PC-3 (cell line): ENCODE measurements at places on chromosomes 1 and 21. TPM values are rescaled to one million over a fixed set of nuclear protein-coding genes. Genes with fewer than 3 reads are reported as not detected.

Gene COL24A1
- 0.07 and 0.17 TPM in 2 replicates for total RNA-seq

Gene TSPAN1
- 33.3 and 33.7 TPM in 2 replicates for total RNA-seq

Gene GBP7
- total RNA-seq: 0.07 TPM in 1 of 2 replicates, not detected in the other

Gene PLA2G2F
- total RNA-seq: 0.18 TPM in 1 of 2 replicates, not detected in the other

Gene ACTL8
- total RNA-seq: not detected in 2 replicates

Gene ZMYND12
- total RNA-seq: not detected in 2 replicates

Gene FOXD3
- 0.17 TPM in 1 of 2 replicates, not detected in the other for total RNA-seq

- DNase-seq: no peak
Observed at GRCh38 chr1:38507563-38507962, 352.0 kb downstream of the RRAGC start.

DNA sequence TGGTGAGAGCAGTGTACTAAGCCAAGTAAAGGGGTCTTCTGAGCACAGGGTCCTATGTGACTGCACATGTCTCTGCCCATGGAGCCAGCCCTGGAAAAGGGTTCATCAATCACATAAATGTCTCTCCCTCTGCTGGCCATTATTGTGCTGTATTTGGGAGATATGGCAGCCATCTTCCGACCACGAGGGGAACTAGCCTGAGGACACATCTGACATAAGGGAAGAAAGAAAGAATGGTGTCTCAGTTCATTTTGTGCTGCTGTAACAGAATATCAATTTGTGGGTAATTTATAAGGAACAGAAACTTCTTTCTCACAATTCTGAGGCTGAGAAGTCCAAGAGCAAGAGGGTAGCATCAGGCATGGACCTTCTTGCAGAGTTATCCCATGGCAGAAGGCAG is 55.1 kb upstream of the GJA5 start:
- peak; percentile 15 for DNase-seq

- DNase-seq: peak; percentile 89
Observed at GRCh38 chr1:63873751-63874150, 99.9 kb downstream of the ROR1 start.

GRCh38 chr21:35394634-35395369 is 345.7 kb upstream of the RUNX1 start:
- DNase-seq: peak; percentile 63

DNA sequence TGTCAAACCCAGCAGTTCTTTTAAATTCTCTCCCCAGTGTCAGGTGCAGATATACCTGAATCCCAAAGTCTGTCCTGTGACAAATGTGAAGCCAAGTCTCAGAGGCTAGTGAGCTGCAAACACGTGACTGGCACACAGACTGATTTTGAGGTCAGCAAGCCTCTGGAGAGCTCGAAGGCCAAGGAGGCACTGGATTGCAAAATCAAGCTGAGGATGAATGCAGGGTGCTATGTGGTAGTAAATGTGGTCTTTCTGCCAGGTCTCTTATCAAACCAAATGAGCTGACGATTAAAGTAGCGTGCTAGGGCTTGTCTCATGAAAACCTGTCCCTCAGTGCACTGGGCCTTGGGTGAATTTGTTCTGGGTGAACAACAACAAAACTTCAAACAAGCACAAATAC is 20.6 kb downstream of the GPR3 start:
- DNase-seq: no peak

DNA sequence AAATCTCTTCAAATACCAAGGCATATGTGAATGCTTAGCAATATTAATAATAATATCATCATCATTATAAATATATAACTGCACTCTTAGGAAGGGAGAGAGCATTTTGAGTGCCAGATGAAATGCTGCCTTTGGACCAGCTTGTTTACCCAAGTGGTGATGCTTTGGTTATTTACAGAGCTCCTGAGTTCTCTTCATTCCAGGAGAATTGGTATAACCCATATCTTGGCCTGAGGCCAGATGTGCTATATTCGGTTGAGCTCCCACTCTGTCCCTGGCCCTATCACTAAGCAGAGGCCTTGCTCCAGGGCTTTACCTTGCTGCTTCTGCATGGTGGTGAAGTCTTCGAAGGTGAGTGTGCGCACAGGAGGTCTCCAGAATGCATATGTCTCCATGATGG is 89.4 kb downstream of the TBX15 start:
- peak; percentile 11 for DNase-seq

GRCh38 chr1:54537611-54538010 is 10.4 kb upstream of the ACOT11 start:
- DNase-seq: no peak

DNA sequence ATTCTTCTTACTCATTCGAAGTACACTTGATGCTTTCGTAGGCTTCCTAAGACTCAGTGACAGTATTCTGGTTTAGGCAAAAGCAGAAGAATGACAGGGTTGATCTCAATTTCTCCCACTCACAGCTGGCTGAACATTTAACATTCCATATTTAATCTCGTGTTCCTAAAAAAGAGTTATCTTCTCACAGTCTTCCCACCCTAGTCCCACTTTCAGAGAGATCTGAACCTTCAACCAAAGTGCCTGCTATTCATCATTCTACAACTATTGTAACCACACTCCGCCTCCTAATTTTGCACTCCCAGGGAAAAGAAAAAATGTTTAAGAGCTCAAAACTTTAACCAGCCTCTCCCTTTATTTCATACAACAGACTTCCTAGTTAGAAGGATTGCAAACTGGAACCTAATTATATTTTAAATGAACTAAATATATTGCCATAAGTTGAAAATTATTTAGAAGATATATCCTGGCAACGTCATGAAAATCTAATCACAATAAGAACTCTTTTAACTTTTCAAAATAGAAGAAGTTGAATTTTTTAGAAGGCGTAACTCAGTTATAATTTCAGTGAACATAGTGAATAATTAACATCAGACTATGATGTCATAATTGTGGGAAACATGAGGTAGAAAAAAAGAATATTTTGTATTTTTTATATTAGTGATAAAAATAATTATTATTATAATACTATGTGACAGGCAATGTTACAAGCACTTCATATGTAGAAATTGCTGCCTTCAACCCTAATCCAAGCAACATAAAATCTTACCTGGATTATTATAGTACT is 540.9 kb upstream of the ADGRL2 start:
- DNase-seq: no peak

DNA sequence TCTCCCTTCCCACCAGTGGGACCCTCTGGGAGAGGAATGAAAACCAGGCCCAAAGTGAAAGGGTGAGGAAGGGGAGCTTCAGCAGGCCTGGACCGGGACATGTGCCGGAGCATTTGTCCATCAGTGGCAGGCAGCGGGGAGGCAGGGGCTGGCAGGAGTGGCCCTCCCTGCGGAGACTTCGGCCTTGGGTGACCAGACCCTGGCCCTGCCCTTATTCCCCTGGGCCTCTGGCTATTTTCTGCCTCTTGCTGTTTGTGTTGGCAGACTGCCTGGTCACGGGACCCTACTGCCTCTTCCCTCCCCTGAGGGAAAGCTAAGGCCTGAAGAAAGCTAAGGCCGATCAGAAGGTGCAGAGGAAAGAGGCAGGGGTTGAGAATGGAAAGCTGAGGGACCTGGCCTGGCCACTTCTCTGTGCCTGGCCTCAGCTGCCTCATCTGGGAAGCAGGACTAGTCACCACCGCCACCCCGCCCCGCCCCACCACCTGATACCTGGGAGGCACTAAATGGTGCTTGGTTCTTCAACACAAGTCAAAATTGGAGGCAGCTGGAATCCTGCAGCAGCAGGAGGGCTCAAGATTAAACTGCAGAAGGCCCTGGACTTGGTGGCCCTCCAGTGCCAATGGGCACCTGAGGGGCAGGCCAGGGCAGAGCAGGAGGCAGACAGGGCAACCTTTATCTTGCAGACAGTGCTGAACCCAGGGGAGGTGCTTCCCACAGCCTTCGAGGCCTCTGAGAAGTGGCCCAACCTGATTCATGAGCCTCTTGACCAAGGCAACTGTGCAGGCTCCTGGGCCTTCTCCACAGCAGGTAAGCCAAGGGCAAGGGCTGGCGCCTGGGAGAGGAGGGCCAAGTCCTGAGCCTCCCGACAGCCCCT is 7.9 kb downstream of the TINAGL1 start:
- peak; percentile 35 for DNase-seq

DNA sequence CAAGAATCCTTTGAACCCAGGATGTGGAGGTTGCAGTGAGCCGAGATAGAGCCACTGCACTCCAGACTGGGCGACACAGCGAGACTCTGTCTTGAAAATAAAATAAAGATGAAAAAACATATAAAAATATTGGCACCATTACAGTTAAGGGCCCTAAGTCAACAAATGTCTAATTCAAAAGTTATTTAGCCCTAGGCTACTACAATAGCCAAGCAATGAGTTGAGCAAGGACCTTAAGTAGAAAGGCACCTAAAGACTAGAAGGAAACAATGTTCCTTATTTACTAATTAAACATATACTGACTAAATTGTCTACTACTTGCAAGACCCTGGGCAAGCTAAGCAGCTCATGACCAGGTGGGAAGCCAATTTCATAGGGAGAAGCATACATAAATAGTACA is 4.1 kb downstream of the PIK3R3 start:
- peak; percentile 89 for DNase-seq

GRCh38 chr1:206734499-206735142 is 36.0 kb upstream of the IL19 start:
- peak; percentile 81 for DNase-seq

DNA sequence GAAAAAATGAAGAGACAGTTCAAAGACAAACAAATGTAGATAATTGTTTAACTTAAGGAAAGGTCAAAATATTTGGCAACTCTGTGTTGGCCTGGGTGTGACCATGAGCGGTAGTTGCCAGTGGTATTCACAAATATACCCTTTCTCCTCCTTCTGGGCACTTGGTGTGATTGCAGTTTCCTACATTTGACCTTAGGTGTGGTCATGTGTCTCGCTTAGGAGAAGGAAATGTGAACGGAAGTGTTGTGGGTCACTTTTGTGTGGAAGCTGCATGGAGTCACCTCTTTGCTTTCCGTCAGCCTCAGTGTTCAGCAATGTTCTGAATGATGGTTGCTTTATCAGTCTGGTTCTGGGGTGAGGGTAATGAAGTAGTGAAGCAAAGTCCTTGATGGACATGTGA is 3.4 kb upstream of the PCSK9 start:
- DNase-seq: peak; percentile 13

DNA sequence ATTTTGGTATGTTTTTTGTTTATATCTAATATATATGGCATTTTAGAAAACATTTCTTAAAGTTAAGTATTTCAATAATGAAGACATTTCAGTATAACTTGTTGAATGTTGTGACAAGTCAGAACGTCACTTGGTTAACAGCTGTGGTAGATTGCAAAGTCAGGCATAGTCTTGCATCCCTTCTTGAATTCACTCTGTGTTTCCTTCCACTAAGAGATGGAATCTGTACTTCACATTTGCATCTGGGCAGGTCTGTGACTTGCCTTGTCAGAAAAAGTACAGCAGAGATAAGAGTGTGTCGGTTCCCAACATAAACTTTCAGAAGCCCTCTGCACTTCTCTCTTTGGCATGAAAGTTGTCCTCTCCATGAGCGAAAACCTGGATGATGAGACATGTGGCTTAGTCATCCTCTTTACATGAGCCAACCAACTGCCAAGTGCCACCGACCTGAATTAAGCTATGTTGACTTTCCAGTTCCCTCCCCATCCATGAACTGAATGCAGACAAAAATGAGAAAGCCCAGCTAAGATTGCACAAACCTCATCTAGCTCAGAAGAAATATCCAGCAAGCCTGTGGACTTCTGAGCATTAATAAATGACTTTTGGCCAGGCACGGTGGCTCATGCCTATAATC is 1730.2 kb downstream of the MRPL39 start:
- DNase-seq: peak; percentile 63

DNA sequence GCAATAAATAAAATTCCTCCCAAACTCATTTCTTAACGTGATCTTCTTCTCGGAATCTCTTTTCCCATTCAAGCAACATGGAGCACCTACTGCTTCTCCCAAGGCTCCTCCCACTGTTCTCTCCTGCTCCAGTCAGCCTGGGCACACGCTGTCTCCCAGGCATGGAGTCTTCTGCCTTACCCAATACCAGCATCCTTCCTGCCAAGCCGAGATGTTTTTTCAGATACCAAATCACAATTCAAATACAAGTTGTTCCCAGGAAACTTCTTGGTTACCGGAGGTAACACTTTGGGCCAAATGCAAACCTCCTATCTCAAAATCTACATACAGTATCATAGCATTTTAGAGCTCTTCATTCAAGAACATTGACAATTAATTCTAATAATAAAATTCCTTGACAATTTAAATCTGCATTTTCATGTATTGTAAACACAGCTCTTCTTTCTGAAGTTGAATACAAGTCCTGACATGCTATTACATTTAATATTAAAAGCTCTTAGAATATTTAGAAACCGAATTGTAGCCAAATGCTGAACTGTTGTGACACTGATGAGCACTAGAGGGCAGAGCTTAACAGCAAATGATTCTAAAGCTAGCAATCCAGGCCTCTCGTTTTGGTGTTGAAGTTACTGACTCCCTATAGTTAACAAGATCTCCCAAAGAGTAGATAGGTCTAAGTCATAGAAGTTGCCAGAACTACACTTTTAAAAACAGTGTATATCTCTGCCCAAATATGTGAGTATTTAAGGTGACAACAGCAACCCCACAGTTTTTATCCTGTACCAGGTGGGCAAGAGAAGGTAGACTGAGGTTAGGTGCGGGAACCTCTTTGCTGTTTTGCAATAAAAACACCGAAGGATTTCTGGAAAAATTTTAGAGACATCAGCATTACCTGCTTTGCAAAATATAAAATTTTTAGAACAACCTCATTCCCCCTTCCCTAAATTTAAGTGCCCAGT is 52.3 kb downstream of the BCAR3 start:
- peak; percentile 85 for DNase-seq

DNA sequence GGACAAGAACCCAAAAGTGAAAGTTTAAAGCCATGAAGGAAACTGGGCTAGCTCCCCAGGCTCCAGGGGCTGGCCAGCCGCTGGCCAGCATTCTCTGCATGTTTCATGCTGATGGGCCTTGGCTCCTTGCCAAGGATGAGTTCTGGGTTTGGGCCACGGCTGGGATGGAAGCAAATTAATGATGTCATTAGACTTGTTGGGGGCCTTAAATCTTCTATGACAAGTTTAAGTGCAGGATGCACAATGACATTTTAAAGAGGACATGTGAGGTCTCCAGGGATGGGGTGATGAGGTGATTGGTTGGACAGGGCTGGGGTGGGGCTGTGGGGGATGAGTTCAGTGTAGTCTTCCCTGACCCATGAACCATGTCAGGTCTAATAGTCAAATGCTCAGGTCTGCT is 199.6 kb downstream of the TRABD2B start:
- DNase-seq: no peak

DNA sequence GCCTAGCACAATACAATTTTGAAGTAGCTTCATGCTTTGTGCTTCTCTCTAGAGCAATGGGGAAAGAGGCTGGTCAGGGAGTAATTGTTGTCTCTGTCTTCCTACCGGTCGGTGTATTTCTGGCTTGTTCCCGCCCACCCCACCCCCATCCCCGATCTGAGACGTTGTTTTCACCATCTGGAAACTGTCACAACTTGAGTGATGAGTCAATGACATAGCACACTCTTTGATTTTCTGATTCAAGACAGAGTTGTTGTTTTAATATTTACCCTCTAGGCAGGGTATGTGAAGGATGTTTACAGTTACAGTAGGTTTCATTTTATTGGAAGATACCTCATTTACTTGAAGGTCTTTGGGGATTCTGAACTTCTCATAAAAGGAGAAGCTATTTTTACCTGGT is 7.0 kb downstream of the IL12RB2 start:
- DNase-seq: peak; percentile 53

- peak; percentile 96 for DNase-seq
Observed at GRCh38 chr1:158019171-158019868, 25.9 kb downstream of the KIRREL1 start.
